ENCODE measurements at places on chromosomes 4 and X. TPM values are rescaled to one million over a fixed set of nuclear protein-coding genes. Genes with fewer than 3 reads are reported as not detected.

The PAGE4 gene
- not detected for total RNA-seq

The ARHGEF6 gene
- total RNA-seq: 0.14 TPM

The RASSF6 gene
- total RNA-seq: 0.71 TPM

The ODAPH gene
- not detected for total RNA-seq

The SMPX gene
- not detected for total RNA-seq

The SATL1 gene
- not detected for total RNA-seq

The UBL4A gene
- 60.1 TPM for total RNA-seq

The RGN gene
- total RNA-seq: not detected

The ITM2A gene
- total RNA-seq: not detected

The XAGE2 gene
- total RNA-seq: not detected

Data from A549 treated with dexamethasone at 1 μM for 4 hours (cell line).